ENCODE measurements at places on chromosomes 3 and 15.

GRCh38 chr15:88441076-88441730 lies 26.0 kb downstream of the MRPL46 start:
- no peak for DNase-seq

DNA sequence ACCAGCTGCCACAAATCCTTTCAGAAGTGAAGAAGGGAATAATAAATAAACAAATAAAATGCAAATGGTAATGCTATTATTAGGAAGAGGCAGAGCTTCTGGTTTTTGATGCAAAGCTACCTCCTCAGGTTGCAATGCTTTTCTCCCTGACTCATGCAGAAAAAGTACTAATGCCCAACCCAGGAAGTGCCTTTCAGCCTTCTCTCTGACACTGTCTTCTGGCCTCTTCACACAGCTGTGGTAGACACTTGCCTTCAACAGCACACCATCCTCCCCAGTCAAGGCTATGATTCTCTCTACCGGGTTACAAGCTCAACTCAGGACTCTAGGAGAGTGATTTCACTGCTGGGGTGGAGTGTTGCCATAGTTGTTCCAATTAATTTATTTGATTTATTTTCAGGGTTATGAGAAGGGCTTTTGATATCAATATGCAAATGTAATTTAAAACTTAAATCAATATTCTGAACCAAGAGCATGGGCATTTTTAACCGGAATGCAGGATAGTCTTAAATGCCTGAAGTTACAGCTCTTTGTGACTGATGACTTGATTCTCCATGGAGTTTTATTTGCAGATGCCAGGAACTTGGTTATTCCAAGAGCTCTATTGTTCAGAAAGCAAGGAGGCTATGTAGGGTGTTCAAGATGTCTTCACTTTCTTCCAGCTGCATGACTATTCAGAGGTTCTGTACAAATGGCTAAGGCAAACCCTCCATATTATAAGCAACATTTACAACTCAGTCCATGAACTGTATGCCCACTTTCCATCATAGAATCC lies 27.1 kb upstream of the GALNT15 start:
- no peak for DNase-seq

DNA sequence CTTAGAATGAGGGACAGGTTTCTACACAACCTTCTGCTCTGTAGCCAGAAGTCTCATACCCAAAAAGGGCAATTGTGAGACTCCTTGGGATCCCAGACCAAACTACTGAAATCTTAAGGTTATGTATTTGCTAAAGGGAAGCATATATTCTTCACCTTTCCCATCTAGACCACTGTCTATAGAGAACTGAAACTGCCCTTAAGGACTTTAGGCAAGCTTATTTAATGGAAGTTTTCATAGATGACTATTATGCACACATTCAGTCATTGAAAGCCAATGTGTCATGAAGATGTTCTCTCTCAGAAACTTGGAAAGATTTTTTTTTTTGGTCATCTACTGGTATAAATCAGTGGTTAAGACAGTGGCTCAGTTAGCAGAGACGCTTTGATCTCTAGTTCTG lies 365.3 kb downstream of the MCTP2 start:
- no peak for DNase-seq

- DNase-seq = no peak
These were observed 23.7 kb downstream of the ALPK3 start for GRCh38 chr15:84840741-84841429.

DNA sequence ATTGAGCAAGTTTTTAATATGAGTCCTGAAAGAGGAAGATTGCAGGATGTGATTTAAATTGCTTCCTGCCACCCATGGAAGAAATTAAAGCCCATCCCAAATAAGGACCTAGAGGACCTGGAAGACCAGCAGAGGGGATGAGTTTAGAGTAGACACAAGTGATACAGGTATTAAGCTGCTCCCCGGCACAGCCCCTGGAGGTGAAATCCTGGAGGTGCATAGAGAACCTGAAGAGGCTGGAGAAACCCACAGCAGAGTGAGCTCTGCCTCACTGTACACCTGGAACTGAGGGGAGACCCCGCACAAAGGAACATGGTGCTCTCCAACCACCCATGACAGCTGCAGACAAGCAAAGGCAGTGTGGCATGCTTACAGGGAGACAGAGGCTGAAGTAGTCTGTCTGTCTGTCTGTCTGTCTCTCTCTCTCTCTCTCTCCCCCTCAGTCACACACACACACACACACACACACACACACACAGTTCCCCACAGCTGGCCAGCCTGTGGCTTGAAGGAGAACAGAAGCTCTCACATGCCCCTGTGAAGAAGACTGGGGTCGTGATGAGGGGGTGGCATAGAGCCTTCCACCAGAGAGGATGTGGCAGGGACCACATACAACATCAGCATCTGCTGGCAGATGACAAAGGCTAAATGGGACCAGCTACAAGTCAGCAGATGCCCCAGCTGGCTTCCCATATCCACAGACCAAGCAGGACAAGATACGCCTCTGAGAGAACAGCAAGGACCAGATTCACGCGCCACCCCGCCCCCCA lies 38.1 kb downstream of the FSIP1 start:
- DNase-seq = no peak

DNA sequence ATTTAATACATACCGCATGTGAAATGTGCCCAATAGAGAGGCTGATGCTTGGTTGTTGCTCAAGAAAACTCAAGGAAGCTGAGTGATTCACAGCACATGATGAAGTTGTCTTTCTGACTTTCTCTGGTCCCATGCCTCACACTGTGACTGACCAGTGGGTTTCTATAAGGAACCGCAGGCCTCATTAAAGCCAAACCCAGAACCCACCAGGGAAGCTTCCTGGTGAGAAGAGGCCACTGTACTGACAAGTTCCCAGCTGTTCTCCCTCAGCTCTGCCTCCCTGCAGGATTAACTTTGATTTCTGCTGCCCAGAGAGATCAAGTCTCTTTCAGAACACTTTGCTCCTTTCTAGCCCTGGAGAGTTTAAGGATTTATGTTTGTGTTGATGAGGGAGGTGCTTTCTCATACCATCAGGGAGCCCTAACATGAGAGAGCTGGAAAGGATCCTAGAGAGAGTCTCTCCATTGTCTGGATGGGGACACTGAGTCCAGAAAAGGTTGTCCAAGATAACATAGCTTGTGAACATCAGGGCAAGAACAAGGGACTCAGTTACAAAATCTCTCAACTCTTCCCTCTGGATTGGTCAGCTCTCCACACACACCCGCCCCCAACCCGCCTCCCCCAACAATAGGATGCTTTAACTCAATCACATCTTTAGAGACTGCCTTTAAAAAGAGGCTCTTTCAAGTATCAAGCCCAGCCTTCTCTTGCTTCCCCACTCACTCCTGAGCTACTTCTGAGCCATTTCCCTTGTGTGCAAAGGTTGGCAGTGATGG lies 303.2 kb upstream of the TLE3 start:
- DNase-seq = no peak

- no peak for DNase-seq
These were observed 639 bp downstream of the NIPA1 start for GRCh38 chr15:22786868-22787698.

DNA sequence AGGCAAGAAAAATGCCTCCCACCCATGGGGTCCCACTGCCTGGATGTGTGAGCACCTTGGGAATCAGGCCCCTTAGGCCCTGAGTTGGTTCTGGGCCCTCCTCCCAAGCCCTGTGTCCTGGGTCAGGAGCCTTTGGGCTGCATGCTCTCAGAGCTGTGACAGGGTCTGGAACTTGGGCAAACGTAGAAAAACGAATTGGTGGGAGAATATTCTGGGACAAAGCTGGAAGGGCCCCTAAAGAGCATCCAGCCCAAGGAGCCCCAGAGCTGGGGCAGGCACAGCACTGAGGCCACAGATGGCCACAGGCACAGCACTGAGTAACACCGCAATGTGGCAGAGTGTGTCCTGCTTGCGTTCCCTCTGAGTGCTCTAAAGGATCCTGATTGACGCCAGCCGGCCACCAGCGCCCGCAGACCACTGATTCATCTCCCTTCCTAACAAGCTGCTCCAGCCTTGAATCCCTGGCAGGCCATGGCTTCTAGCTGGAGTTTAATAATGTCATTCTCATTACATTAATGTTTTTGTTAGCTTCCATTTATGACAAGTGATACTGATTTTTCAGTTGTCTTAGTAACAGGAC lies 18.6 kb upstream of the SEC13 start:
- no peak for DNase-seq

DNA sequence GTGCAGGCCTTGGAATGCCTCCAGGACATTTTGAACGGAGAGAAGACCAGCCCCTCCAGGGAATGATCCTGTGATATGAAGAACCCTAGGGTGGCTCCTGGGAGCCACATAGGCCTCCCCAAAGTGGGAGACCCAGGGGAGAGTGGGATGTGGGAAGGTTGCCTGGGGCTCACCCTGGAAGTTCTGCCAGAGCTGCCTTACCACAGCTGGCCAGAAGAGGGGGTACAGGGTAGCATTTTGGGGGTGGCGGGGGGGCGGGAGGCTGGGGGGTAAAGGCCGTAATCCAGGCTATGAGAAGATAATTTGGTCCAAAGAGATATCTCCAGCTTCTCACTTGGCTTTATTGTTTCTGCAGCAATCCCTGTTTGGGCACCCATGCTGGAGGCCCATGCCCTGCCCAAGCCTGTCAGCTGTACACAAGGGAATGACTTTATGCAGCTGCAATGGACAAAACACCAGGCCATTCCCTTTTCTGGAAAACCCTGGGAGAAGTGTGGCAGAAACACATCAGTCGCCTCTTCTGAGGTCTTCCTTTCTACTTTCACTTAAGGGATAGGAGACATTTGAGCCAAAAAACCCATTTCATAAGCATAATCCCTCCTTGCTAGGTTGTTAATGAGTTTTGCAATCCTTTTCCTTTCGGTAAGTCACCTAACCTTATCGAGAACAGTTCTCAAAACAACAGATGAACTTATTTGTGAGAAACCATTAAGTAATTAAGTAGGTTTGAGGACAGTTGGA lies 11.0 kb upstream of the MUSTN1 start:
- DNase-seq = no peak

- DNase-seq = no peak
These were observed 18.7 kb upstream of the FOXP1 start for GRCh38 chr3:71602256-71602655.

- no peak for DNase-seq
These were observed 8.3 kb downstream of the ARL13B start for GRCh38 chr3:93988283-93988682.

- no peak for DNase-seq
These were observed 4.7 kb upstream of the CCDC54 start for GRCh38 chr3:107372506-107372905.

DNA sequence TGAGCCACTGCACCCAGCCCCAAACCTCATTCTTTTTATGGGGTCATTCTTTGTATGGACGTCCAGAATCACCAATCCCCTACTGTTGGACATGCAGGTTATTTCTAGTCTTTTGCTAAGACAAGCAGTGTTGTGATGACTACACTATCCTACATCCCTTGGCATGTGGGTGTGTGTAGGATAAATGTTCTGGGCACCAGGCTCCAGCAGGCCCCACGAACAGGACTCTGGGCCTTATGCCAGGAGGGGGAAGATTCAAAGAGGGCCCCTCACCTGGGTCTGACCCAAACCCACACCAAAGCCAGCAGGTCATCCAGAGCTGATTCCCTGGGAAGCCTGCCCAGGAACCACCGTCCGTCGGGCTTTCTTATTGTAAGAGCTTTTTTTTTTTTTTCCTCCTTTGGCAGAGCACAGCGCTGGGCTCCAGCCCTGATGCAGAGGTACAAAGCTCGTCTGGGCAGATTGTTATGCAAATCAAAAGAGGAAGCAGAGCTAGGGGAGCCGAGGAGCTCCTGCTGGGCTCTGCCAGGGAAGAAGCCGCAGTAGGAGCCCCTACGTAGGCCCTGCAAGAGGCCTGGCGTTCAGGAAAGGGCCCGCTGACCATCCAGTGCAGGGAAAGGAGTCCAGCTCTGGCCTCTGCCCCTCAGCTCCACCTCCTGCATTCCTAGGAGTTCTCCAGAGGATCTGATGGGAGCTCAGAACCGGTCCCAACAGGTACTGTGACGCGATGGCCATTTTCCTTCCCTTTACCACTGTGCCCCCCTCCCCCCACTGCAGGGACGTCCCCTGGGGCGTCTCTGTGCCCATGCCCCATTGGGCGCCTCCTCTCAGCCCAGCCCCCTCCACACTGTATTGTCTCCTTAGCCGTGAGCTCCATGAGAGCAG lies 29.0 kb upstream of the FURIN start:
- DNase-seq = no peak

GRCh38 chr3:106176734-106177133 lies 307.9 kb upstream of the CBLB start:
- DNase-seq = no peak

DNA sequence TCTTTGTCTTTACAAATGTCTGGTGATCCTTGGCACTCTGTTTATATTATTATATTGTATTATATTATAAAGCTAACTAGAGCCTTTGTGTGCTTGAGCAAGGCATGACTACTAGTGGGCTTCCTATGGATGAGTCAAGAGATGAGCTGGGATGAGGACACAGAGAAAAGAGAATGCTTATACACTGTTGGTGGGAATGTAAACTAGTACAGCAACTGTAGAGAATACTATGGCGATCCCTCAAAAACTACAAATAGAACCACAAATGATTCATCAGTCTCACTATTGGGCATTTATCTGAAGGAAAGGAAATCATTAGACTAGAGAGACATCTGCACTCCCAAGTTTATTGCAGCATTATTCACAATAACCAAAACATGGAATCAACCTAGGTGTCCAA lies 40.8 kb upstream of the MED12L start:
- DNase-seq = no peak

GRCh38 chr15:47991357-47991756 lies 129.4 kb upstream of the SLC24A5 start:
- DNase-seq = no peak

- DNase-seq = no peak
These were observed 418.3 kb downstream of the OTOL1 start for GRCh38 chr3:161914703-161915417.

- no peak for DNase-seq
These were observed 10.6 kb downstream of the SETMAR start for GRCh38 chr3:4313606-4314293.

- DNase-seq = no peak
These were observed 5.4 kb downstream of the ZIC1 start for GRCh38 chr3:147414390-147415138.

- no peak for DNase-seq
These were observed 325.7 kb downstream of the OTOL1 start for GRCh38 chr3:161822291-161822690.

GRCh38 chr3:87614998-87615397 lies 338.6 kb upstream of the POU1F1 start:
- DNase-seq = no peak

DNA sequence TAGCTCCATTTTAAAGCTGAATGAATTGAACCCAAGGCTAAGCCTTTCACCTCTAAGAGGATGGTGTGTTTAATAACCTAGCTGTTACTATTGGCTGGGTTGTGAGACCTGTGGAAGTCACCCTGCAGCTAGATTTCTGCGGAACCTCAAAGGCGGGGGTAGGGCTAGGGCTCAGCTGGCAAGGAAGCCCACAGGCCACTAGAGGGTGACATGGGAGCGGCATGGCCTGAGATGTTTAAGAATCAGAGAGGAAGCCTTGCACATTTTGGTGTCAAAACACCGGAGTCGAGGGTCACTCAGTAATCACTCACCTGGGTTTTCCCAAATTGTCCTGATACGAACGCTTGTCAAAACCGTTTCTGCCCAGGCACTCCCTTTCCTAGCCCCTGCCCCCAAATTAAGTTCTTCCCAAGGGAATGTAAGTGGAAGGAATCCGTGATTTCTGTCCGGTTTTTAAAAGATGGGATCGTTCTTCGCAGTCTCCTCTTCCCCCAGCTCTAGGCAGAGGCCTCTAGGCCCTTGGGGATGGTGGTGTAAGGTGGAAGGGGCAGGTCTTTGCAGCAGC lies 3.8 kb upstream of the ACAD9 start:
- DNase-seq = no peak

Data from activated naive CD4-positive, alpha-beta T cell (primary cell).